Stimulated activated CD4-positive, alpha-beta T cell treated with anti-CD3 and anti-CD28 coated beads, Interleukin-15, amount 100 ng/mL, for 1 hour (primary cell): ENCODE measurements at places on chromosomes 12 and 14.
A peak's percentile ranks its signal among the peaks of the same experiment; 100 is the strongest.

DNA sequence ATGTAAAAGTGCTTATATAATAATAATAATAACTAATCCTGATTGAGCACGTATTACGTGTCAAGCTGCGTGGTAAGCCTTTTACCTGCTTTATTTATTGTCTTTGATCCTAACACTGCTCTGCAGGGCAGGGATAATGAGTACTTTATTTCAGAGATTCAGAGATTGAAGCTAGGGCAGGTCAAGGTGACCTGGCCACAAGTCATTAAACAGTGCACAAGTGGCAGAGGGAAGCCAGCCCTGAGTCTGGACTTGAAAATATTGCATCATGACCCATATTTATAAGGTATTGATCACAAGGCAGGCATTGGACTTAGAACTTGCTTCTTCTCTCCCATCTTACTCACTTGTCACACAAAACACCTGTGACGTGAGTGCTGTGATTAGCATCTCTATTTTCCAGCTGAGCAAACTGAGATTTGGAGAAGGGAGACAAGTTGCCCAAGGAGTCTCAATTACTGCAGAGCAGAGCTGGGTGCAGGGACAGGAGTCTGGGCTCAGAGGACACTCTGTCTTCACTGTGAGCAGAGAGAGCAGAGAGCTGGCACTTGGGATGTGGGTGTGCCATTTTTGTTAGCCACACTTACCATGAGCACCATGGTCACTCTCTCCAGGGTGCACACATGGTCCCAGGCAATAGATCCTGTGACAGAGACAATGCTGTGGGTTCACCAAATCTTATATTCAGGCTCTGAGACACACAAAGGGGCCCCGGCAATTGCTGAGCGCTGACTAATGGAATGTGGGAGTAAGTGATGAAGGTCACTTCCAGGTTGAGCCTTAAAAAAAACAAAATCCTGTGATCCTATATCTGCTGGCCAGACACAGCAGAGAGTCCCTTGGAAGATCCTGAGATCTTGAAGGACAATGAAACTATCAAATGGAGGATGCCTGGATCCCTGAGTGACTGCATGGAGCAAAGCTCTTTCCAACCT lies 113.2 kb upstream of the MED13L start:
- DNase-seq: no peak

- DNase-seq: no peak
Observed at GRCh38 chr14:65346474-65346873, 66.1 kb upstream of the FUT8 start.

DNA sequence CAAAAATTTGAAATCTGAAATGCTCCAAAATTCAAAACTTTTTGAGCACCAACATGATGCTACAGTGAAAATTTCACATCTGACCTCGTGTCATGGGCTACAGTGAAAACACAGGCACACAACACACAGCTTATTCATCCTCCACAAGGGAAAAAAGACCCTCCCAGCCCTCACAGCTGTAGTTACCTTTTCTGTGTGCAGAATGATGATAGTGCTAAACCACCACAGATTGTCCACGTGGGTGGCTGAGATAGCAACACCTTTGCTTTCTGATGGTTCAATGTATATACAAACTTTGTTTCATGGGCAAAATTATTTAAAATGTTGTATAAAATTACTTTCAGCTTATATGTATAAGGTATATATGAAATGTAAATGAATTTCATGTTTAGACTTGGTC lies 46.8 kb downstream of the FRS2 start:
- DNase-seq: no peak

DNA sequence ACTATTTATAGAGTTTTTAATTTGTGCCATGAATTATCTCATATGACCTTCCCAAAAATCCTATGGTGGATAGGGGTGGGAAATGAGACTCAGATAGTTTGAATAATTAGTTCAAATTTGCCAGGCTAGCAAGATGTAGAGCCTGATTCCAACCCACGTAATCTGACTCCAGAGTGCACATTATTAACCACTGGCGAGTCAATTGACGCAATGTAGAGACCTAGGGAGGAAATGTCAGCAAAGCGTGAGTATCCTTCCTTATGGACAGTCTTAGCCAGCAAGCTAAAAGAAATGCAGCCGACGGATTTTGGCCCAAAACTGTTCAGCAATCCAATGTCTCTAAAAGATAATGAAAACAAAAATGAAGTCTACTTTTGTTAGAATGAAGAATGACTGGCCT lies 193.3 kb upstream of the KRR1 start:
- DNase-seq: no peak

- DNase-seq: no peak
Observed at GRCh38 chr12:109947521-109947920, 47.4 kb downstream of the TCHP start.

DNA sequence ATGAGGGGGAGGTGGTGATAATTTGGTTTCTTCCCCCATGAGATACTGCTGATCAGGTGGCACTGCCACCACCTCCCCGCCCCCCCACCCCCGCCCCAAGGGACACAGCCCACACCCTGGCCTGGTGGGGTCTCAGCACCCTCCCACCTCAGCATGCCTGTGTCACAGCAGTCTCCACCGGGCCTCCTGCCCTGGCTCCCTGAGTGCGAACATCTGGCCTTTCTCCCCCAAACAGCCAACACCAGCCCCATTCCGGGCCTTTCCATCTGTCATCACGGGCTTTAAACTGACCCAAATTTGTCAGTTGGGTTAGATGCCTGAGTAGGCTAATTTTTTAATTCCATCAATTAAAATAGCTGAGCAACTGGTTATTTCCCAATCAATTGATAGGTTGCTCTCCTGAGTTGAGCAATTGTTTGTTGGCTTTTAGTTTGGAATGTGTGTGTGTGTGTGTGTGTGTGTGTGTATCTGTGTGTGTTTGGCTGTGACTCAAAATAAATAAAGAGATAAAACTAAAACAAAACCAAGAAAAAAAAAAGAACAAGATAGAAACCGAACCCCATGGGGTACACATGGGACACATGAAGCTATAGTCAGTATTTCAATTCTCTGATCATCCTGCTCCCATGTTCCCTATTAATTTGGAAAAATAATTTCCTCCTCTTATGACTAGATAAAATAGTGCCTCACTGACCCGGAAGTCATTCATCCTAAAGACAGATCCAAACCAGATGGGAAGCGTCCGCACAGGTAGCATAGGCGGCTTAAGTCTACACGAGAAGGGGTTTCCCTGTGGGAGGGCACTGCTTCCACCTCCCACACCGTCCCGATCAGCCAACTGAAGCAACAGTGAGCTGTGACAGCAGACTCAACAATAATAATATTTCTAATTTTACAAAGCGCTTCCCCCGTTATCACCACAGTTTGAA lies 7.4 kb downstream of the SERPINA12 start:
- no peak for DNase-seq

GRCh38 chr12:46439793-46440511 lies 67.4 kb upstream of the SLC38A2 start:
- no peak for DNase-seq

- DNase-seq: no peak
Observed at GRCh38 chr14:77377502-77377844, 294 bp downstream of the SAMD15 start.

- no peak for DNase-seq
Observed at GRCh38 chr12:6724409-6724797, 557 bp downstream of the COPS7A start.

GRCh38 chr12:121490401-121491281 lies 90.2 kb downstream of the KDM2B start:
- no peak for DNase-seq

DNA sequence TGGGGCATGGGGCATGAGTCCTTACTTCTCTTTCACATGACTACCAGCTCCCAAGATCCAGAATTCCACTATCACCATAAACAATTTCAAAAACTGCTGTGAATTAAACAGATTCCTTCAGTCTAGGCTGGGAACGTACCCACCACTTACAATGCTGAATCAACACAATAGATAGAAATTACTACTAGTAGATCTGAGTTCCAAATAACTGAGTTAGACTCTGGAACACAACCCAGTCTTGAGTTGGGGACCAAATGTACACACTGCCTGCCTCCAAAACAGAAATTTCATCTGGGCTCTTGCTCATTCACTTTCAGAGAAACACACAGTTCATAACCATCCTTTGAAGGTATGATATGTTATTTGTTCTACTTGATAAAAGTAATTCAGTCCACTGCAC lies 8.9 kb downstream of the CORO1C start:
- DNase-seq: no peak

GRCh38 chr12:32507942-32508320 lies 108.6 kb downstream of the FGD4 start:
- no peak for DNase-seq

GRCh38 chr14:22391908-22392565 lies 197.0 kb downstream of the DAD1 start:
- no peak for DNase-seq

GRCh38 chr14:104137297-104138097 lies 890 bp upstream of the KIF26A start:
- peak; percentile 27 for DNase-seq

GRCh38 chr14:25929881-25930615 lies 667.8 kb downstream of the NOVA1 start:
- no peak for DNase-seq

DNA sequence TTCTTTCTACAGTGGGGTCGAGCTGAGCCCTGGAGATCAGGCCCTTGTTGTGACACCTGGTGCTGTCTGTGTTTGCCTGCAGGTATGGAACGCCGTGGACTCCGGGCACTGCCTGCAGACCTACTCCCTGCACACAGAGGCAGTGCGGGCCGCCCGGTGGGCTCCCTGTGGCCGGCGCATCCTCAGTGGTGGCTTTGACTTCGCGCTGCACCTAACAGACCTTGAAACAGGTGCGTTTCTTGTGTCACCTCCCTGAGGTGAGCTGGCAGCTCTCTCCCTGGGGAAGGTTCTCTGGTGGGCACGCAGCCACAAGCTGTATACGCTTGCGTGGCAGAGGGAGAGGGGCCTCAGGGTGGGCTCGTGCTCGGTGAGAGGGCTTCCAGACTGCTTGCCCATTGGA lies 119.3 kb downstream of the BEGAIN start:
- DNase-seq: no peak

DNA sequence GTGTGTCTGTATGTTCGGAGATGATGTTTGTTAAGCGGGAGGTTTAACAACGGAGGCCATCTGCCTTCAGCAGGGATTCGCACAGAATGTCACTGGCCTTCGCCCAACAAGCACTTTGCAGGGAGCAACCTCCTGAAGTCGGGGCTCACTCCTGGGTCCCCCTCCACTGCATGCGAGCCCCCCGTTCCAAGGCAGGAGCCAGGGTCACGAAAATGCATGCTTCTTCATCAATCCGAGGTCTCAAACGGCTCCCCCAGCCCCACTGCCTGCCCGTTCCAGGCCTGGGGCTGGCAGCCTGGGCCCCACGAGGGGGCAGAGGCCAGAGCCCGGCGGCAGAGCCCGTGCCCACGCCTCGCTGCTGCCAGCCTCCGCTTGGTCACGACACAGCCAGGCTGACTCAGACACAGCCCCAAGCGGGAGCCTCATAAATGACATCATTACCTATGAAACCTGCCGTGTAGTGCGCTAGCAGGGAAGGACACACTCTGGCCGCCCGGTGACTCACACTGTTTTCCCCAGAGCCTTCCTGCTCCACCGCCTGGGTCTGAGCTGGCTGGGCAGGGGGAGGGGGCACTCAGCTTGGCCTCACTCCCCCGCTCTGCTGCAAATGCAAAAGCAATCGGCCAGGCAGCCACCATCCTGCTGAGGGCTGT lies 169.5 kb upstream of the RTL1 start:
- DNase-seq: no peak

GRCh38 chr14:100694579-100695422 lies 31.9 kb upstream of the DLK1 start:
- no peak for DNase-seq

GRCh38 chr12:88469154-88469553 lies 111.1 kb downstream of the KITLG start:
- DNase-seq: no peak

- DNase-seq: no peak
Observed at GRCh38 chr14:34113005-34113511, 162.2 kb upstream of the EGLN3 start.

DNA sequence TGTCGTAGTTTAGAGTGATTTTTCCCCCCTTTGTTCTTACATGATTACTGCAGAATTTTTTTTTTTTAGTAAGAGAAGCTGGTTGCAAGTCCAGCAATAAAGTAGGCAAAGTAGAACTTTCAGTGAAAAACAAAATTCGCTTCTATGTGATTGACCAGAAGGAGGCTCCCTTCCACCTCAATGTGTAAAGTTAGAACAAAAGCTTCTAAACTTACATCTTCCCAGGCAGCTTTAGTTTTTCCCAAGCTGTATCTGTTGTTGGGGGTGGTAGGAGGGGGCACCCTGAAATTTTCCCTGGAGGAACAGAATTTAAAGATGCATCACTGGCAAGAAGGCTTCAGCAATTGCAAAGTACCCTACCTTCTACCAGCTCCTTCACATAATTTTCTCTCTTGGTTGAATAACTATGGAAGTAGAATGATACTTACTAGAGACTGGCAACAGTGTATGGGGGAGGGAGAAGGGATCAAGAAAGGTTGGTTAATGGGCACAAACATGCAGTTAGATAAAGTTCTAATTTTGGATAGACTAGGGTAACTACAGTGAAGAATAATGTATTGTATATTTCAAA lies 87.3 kb upstream of the E2F7 start:
- DNase-seq: no peak

DNA sequence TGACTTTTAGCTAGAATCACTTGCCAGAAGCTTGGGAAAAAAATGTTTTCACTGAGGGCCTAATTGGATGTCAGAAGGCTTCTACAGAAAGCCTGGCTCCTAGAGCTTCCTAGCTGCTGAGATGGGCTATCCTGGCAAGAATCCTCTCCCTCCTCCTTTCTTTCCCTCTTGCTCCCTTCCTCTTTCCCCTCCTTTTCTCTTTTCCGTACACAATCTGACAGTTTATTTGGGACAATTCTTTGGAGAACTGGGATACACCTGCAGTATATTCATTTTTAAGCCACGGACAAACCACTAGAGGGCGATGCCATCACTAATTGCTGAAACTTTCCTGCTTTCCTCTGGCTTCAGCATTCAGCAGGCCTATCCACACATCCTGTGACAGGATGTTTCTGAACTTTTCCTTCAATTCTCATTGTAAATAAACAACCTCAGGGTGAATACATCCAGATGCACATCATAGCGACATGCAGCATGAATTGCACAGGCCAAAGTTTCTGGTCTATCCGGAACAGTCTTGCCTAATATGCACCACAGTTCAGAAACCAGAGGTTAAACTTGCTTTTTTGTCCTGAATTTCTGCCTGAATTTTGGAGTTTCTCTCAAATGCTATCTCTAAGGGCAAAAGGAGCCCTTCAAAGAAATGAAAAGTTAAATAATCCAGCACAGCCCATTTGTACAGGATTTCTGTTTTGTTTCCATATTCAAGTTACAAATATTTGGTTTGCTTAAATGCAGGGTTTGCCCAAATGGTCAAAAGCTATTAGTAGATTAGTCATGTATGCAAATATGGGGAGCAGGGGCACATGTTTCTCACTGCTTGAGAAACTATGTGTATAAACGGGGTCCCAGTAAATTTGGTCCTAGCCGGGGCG lies 142.8 kb downstream of the PAWR start:
- DNase-seq: no peak

GRCh38 chr14:20681348-20682126 lies 2.8 kb upstream of the RNASE4 start:
- peak; percentile 81 for DNase-seq

DNA sequence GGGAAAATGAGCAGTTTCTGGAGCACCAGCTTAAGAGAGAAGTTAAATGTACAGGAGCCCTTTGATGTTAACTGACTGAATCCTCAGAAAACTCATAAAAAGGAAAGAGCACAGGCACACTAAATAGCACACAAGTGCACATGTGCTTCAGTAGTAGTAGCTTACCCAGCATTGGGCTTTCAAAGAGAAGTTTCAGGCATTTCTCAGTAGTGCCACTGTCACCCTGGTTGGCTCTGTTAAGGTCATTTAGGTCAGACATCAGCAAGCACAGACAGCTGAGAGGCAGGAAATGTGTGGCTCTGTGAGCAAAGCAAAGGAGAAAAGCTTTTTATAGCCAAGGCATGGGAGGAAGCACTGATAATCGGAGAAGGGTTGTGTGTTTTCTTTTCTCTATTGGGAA lies 96.3 kb upstream of the HIF1A start:
- no peak for DNase-seq
